ENCODE measurements at places on chromosomes 1 and 21. TPM values are rescaled to one million over a fixed set of nuclear protein-coding genes. Genes with fewer than 3 reads are reported as not detected.
A peak's percentile ranks its signal among the peaks of the same experiment; 100 is the strongest.

The EFNA4 gene
- total RNA-seq: 18.3 TPM

The PERM1 gene
- 0.14 TPM for total RNA-seq

The LRRC47 gene
- 31.9 TPM for total RNA-seq

GRCh38 chr1:201562257-201562656, 23.3 kb downstream of the NAV1 start:
- no peaks in the 10 kb centered on the region for H3K36me3 ChIP-seq
- no peaks in the 10 kb centered on the region for H3K27me3 ChIP-seq
- peak overlapping the region; percentile 58 for H3K27ac ChIP-seq
- DNase-seq: no peak
- no peaks in the 10 kb centered on the region for H3K4me1 ChIP-seq

DNA sequence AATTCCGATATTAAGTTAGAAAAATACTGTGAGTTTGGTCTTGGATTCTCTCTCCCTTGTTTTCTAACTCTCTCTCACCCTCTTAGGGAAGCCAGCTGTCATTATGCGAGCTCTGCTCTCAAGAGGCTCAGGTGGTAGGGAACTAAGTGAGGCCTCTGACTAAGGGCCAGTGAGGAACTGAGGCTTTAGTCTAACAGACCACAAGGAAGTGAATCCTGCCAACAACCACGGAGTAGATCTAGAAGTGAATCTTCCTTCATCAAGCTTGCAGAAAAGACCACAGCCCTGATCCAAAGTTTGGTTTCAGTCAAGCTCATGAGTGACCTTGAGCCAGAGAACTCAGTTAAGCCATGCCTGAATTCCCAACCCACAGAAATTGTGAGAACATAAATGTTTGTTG, 180.1 kb upstream of the PRMT6 start:
- no peak overlapping the region for H3K27ac ChIP-seq
- no peak for DNase-seq
- peaks cover 3% of the 10 kb centered on the region for H3K4me1 ChIP-seq
- H3K4me3 ChIP-seq: no peak overlapping the region

DNA sequence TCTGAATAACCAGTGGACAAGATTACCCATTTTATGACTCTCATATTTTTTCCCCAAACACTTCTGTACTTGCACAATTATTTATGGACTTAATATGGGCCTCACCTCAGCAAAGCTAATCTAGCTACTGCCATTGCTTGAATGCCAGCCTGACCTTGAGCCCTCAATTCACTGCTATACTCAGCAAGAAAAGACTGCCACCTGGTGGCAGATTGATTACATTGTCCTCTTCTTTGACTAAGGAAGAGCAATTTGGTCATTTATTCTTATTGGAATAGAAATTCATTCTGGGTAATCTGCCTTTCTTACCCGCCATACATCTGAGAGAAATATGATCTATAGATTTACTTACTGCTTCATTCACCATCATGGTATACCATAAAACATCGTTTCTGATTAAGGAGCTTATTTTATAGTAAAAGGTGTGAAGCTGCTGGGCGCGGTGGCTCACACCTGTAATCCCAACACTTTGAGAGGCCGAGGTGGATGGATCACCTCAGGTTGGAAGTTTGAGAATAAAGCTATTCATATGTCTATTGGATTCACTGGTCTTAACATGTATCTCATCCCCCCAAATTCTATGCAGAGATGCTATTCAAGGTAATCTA, 32.9 kb upstream of the DIPK1A start:
- H3K27me3 ChIP-seq: no peaks in the 10 kb centered on the region
- peak overlapping the region; percentile 19 for H3K27ac ChIP-seq
- no peaks in the 10 kb centered on the region for H3K4me1 ChIP-seq
- no peak overlapping the region for H3K4me3 ChIP-seq

DNA sequence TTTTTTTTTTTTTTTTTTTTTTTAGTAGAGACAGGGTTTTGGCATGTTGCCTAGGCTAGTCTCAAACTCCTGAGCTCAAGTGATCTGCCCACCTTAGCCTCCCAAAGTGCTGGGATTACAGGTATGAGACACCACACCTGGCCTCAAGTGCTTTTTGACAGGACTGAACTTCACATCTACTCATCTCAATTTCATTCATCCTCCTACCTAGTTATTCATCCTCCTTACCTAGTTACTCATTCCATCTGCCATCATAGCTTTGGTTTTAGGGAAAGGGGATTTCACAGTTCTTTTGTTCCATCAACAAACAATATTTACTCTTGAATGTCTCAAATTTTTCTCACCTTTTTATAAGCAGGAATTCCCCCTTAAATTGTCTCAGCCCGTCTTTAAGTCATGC, 38.6 kb upstream of the RALGPS2 start:
- H3K4me3 ChIP-seq: no peak overlapping the region
- no peaks in the 10 kb centered on the region for H3K4me1 ChIP-seq
- no peaks in the 10 kb centered on the region for H3K27me3 ChIP-seq
- no peak overlapping the region for H3K27ac ChIP-seq
- no peaks in the 10 kb centered on the region for H3K36me3 ChIP-seq

GRCh38 chr1:220160027-220160426, 66.1 kb downstream of the IARS2 start:
- no peak for DNase-seq
- H3K4me1 ChIP-seq: peaks cover 13% of the 10 kb centered on the region
